ENCODE measurements at places on chromosomes 3 and 15. TPM values are rescaled to one million over a fixed set of nuclear protein-coding genes. Genes with fewer than 3 reads are reported as not detected.

- no peak for DNase-seq
Observed at GRCh38 chr3:13027154-13027553, 46.1 kb downstream of the IQSEC1 start.

GRCh38 chr3:101571028-101571895 lies 2.7 kb upstream of the PCNP start:
- DNase-seq: no peak

GRCh38 chr3:124131580-124131979 lies 139.7 kb upstream of the ROPN1 start:
- DNase-seq: no peak

DNA sequence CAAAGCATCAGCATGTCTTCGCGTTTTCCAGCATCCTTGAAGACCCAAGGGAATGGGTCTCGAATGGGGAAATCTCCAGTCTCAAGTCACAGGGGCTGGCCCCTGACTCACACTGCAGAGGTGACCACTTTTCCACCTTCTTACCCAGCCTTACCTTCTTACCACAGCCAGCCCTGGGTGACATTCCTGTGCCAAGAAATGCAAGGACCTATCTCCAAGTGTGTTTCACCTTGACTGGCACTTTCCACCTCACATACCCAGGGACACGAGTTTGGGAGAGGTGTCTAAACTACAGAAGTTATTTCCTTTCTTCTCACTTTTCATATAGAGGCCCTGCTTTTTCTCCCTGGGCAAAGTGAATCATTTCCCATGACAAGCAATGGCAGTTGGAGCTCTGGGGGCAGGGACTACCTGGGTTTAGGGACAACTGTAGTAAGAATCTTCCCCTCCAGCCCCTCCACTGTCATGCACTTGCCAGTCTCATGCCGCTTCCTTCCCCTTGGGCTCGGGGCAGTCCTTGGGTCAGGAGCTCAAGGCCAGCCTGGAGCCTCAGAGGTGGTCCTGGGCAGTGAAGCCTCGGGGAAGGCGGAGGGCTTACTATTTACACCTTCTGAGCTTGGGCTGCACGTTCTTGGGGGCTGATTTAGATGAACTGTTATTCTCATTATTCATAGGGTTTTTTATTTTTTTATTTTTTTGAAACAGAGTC lies 16.8 kb downstream of the PAQR5 start:
- no peak for DNase-seq

DNA sequence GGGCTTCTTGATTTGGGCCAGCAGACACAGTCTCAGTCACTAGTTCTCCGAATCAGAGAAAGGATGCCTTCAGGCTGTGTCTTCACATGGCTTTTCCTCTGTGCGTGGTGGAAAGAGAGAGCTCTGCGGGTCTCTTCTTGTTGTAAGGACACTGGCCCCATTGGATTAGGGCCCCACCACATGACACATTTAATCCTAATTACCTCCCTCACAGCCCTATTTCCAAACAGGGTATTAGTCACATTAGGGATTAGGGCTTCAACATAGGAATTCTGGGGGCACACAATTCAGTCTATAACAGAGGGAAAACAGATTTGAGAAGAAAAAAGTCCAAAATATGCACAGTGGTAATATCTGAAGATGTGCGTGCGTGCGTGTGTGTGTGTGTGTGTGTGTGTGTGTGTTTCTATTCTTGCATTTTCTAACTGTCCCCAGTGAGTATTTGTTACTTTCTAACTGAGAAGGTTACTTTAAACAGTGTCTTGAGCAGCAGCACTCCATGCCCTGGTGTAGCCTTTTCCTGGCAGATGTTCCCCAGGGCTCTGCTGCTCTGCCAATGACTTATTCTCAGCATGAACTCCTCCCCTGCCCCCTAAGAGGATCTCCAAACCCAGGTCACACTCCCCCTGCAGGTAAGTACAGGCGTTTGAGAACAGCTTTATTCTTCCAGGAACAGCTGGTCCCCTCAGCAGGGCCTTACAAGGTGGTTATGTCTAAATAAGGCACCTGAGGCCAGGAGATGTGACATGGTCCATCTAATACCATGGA lies 72.9 kb downstream of the RPL39L start:
- no peak for DNase-seq

DNA sequence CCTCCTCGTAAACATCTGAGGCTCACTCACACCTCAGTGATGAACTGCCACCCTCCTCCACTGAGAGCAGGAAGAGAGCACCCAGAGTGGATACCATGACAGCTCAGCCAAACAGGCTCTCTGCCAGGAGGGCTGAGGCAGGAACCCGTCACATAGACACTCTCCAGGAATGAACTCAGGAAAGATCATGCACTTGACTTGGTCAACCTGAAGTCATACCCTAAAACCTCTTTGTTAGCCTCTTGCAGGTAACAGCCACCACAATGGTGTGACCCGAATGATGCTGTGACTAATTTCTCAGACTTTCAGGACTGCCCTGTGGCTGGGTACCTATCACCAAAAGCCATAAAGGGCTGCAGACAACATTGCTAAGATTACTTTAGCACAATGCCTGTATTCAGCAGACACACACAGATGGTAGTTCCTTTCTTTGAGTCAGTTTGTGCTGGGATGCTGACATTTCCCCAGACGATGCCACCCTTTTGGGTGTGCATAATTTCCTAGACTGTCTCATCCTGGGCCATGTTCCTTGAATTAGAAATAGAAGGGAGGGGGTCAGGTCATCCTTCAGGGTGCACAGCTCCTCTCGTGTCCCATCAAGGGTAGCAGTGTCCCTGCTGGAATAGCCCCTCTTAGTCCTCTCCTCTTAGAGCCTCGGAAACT lies 30.3 kb downstream of the CX3CR1 start:
- no peak for DNase-seq

- no peak for DNase-seq
Observed at GRCh38 chr15:68419301-68420175, 12.4 kb downstream of the ITGA11 start.

GRCh38 chr3:104846270-104846669 lies 520.4 kb upstream of the ALCAM start:
- no peak for DNase-seq

GRCh38 chr15:64029633-64030032 lies 16.7 kb downstream of the DAPK2 start:
- DNase-seq: no peak

The BTLA gene
- 0.64 TPM for total RNA-seq

All from mesenteric fat pad (tissue), 1 donor.